ENCODE measurements at places on chromosomes 2 and 18.

GRCh38 chr18:55401638-55402191 lies 186.3 kb downstream of the TCF4 start:
- peak; percentile 91 for DNase-seq

DNA sequence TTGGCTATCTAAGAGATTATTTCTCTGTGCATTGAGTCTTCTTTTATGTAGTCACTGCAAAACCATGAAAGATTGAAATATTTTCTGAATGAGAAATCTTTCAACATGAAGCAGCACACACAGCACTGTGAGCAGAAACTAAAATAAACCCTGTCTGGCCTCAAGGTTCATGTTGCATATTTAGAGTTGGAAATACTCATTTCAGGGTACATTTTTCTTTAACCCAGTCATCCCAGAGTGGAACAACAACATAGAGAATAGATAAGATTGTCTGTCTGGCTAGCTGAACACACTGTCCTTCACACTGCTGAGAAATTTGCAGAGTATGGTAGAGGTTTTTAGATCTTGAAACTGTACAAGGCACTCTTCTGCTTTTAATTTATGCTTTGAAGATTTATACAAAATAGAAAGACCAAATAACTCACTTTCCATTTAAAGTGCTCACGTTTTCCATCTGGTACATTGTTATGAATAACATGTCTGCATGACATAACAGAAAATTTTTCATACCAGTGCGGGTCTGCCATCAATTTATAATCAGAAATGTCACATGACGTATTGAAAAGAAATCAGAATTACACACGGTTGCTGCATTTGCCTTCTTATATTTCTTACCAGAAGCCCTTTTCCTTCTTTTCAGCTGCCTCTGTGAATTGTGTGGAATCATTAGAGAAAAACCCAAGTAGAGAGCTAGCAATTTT lies 25.0 kb upstream of the FN1 start:
- DNase-seq: peak; percentile 92

DNA sequence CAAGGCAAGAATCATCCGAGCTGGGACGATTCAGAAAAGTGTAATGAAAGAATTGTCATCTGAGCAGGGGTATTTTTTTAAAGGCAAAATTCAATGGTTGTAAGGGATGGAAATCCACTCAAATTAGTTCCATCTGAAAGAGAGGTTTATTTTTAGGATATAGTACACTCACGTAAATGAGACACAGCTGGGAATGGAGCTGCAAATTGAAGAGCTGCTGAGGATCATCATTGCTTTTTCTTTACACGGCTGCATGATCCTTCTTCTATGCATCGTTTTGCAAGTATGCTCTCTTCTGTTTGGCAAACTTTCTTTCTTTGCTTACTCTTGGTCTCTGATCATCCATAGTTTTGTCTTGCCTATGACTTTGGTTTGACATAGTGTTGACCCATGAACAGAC lies 27.4 kb upstream of the CUL3 start:
- no peak for DNase-seq

GRCh38 chr2:102771114-102771513 lies 9.3 kb downstream of the TMEM182 start:
- DNase-seq: no peak

DNA sequence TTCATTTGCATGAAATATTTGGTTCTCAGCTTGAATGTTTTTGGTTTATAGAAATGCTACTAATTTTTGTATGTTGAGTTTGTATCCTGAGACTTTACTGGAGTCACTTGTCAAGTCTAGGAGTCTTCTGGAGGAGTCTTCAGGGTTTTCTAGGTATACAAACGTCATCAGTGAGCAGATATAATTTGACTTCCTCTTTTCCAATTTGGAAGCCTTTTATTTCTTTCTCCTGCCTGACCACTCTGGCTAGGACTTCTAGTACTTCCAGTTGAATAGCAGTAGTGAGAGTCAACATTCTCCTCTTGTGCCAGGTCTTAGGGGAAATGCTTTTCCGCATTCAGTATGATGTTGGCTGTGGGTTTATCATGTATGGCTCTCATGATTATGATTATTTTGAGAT lies 55.4 kb upstream of the THUMPD2 start:
- DNase-seq: no peak

All from cardiac muscle cell (in vitro differentiated cells and primary cell).